Activated naive CD4-positive, alpha-beta T cell treated with anti-CD3 and anti-CD28 coated beads, Interleukin-2, amount 10 ng/mL, durations not matched to agents 5 hours and 36 hours (primary cell): ENCODE measurements at places on chromosomes 12 and 14. TPM values are rescaled to one million over a fixed set of nuclear protein-coding genes. Genes with fewer than 3 reads are reported as not detected.

TAS2R43 gene
- 0.81 TPM for total RNA-seq

HHIPL1 gene
- not detected for total RNA-seq

SLC38A6 gene
- 6.8 TPM for total RNA-seq

SLCO1B1 gene
- not detected for total RNA-seq

OR4Q2 gene
- total RNA-seq, result not detected
